ENCODE measurements at places on chromosomes 12 and 14.

DNA sequence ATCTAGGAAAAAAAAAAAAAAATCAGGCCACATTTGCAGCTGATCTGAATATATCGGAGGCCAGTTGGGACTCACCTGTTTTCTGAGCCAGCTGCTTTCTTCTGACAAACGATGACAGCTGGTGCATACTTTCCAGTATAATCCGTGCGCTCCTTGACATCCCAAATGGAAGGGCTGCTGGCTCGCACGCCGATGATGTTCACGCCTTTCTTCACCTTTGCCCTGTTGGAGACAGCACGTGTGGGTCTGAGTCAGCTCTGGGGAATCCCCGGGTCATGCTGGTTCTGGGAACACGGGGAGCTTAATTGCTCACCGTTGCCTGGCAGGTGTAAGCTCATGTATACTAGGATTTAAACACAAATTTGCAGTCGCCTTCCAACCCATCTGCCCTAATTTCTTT lies 372.8 kb downstream of the TMEM132D start:
- no peak for DNase-seq

DNA sequence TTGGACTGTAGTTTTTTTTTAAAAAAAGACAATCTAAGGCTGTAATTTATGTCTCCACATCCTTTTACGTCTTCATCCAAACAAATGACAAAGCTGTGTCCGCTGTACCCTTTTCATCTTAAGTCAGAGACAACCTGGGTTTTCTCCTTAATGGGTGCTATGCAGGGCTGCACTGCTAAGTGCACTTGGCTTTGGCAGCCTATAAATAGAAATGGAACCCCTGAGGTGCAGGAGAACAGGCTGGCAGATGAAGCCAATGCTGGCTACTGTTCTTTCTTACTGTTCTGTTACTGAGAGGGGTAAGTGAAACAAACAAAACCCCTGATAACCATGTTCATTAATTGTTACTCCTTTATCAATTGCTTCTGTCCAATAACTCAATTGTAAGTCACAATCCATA lies 47.1 kb upstream of the KICS2 start:
- no peak for DNase-seq

DNA sequence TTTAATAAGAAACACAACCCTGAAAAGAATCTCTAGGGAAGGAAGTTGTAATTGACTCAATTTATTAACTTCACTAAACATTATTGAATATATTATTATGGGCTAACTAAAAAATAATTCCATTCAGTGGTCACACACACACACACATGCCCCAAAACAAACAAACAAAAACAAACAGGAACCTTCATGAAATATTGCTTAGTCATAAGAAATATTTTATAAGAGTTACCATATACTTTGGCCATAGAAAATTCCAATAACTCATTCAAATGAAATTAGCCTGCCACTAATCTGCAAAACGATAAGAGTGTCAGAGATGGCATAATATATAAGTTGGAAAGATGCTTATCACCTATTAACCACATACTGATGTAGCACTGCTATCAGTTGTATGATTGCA lies 268.4 kb upstream of the AMIGO2 start:
- no peak for DNase-seq

DNA sequence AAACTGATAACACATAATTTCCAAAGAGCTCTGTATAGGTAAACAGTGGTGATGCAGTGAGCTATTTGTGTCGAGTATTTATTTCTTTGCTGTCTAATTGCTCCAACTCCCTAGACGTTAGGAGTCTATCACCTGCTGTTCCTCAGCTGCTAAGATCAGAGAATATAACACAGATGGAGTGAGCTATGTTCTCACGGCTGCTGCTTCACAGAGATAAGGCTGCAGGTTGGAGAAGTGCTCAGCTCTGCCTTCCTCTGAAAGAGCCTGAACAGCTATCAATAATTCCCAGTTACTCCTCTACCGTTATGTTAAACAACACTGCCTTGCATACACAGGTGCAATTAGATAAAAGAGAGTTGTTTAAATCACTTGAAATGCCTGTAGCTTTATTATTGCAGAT lies 103.2 kb upstream of the MDGA2 start:
- DNase-seq, result peak; percentile 49

GRCh38 chr12:26987634-26988424 lies 26.4 kb downstream of the TM7SF3 start:
- DNase-seq, result no peak

- no peak for DNase-seq
Measured at GRCh38 chr14:26626256-26626655, 28.4 kb upstream of the NOVA1 start.

GRCh38 chr14:33254342-33254741 lies 315.7 kb downstream of the NPAS3 start:
- DNase-seq, result no peak

- peak; percentile 47 for DNase-seq
Measured at GRCh38 chr14:95774265-95775160, 60.6 kb upstream of the TCL1A start.

GRCh38 chr12:46454981-46455380 lies 82.4 kb upstream of the SLC38A2 start:
- DNase-seq, result no peak

DNA sequence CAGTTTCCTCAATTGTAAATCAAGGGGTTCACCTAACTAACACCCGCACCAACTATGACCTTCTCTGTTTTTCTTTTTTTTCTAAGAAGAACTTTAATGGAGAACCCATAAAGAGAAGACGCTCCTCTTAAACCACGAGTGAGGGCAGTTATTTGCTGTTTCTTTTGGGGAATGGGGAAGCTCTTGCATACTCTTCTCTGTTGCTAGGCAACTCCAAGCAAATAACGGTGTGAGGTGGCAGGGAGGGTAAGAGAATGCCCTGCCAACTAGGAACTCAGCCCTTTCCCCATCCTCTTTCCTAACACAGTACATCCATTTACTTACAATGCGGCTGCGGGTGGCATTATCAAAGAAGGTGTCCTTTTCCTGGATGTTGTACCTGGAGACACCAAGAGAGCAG lies 114.9 kb downstream of the ANO2 start:
- DNase-seq, result no peak

- DNase-seq, result peak; percentile 28
Measured at GRCh38 chr14:54572316-54572715, 5.4 kb downstream of the SAMD4A start.

GRCh38 chr14:59816941-59817340 lies 53.6 kb downstream of the RTN1 start:
- DNase-seq, result no peak

DNA sequence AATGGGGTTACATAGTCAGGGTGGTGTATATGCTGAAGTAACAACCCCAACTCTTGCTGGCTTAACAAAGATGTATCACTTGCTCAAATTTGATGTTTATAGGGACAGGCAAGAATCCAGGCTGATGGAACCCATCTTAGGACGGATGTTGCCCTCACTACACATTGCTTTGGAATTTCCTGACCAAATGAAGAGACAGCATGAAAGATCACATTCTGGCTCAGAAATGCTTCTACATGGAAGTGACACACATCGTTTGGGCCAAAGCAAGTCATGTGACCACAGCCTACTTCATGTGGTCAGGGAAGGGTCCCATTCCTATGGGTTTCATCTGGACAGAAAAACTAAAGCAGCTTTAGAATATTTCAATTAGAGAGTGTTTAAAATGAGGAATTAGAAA lies 345.8 kb downstream of the TMEM132D start:
- no peak for DNase-seq

GRCh38 chr14:95255013-95255412 lies 64.7 kb downstream of the CLMN start:
- DNase-seq, result no peak

DNA sequence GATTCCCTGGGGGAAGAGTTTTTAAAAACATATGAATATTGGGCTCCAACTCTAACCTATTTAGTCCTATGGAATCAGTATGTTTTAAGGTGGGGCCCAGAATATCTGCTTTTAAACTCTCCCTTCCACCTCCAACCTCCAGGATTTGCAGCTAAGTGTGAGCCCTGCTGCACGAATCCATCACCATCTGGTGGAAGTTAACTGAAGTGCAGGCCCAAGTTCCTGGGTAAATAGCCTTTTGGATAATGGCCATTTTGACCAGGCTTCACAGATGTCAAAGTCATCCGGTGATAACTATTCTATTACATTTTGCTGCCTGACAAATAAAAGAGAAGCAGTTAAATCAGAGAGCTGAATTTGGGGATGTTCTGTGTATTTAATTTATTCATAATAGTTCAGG lies 58.1 kb upstream of the RMST start:
- no peak for DNase-seq

DNA sequence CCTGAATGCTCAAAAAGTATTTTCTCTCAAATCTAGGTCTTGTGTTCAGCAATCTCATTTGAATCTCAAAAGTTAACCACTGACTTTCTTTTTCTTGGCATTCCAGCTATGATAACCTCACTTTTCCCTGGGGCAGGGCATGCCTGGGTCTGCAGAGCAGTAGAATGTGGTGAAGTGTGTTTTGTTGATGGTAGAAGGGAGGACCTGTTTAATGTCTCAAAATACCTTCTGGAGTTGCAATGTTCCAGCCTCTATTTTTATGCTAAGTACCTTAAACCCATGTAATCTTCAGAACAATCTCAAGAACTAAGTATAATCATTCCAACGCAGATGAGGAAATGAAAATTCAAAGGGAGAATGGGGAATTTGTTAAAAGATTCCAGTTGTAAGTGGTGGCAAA lies 82.1 kb upstream of the FUT8 start:
- DNase-seq, result no peak

GRCh38 chr12:12398026-12398859 lies 41.4 kb downstream of the BORCS5 start:
- peak; percentile 57 for DNase-seq

- DNase-seq, result peak; percentile 42
Measured at GRCh38 chr12:30862486-30862885, 64.1 kb upstream of the TSPAN11 start.

DNA sequence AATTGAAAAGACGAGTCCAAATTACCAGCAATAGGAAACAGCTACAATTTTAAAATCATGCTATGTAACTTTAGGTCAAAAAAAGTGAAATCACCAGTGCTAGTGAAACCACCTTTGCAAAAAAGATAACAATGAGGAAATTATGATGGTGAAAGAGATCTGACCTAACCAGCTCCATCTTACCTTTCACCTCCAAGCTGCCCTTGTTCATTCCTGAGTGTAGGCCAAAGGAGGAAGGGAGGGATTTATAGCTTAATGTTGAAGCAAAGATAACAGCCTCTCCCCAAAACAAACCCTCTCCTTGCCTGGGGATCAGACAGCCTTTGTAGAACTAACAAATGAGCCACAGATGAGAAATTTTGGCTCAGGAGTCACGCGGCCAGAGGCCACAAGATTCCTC lies 83.2 kb upstream of the EIF5 start:
- no peak for DNase-seq

GRCh38 chr12:83210933-83211332 lies 524.2 kb downstream of the TMTC2 start:
- no peak for DNase-seq

DNA sequence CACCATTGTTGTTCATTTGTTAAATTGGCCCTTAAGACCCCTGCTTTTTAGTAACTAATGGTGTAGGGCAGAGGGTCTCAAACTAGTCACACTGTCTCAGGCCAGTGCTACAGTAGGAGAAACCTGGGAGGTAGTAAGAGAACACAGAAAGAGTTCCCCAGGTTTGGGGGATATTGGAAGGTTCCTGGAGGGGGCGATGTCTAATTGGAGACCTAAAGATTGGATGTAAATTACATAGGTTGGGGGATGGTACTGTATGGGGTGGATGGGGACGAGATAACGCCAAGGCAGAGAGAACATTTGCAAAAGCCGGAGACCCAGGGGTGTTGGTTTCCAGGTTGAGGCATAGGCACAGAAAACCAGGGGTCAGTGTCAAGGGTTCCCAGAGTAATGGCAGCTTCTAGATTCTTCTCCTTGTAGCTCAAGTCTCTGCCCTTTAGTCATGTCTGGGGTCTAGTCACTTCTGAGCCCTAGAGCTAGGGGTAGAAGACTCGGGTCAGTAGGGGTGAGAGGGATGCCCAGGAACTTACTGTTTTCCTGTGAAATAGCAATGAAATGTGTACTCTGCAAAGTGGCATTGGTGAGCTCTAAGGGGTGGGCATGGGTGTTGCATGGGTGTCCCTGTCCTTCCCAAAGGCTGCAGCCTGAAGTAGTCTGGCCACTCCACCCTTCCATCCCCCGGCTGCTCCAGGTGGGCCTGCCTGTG lies 21.8 kb downstream of the PLEKHG3 start:
- no peak for DNase-seq

DNA sequence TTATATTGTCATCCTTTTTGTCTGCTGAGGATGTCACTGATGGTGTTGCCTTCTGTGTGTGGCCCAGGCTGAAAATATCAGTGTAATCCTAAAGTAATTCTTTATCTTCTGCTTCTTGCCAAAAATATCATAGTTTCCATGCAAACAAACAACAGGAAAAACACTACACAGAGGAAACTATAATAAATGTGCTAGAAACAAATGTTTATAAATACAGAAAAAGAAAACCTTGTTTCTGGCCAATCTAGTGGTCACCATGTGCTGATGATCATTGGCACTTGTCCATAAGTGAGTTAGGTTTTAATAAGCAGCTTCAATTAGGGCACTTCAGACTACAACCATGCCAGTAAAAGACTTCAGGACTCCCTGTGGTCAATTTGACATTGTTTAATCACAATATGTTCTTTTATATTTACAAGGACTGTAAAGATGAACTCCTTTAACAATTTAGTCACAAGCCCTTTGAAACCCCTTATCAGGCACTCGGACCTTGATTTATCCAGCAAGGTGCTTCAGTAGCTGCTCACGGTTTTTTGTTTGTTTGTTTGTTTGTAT lies 124.8 kb downstream of the TMTC3 start:
- DNase-seq, result peak; percentile 3

- no peak for DNase-seq
Measured at GRCh38 chr14:52025310-52025709, 36.0 kb downstream of the RTRAF start.

DNA sequence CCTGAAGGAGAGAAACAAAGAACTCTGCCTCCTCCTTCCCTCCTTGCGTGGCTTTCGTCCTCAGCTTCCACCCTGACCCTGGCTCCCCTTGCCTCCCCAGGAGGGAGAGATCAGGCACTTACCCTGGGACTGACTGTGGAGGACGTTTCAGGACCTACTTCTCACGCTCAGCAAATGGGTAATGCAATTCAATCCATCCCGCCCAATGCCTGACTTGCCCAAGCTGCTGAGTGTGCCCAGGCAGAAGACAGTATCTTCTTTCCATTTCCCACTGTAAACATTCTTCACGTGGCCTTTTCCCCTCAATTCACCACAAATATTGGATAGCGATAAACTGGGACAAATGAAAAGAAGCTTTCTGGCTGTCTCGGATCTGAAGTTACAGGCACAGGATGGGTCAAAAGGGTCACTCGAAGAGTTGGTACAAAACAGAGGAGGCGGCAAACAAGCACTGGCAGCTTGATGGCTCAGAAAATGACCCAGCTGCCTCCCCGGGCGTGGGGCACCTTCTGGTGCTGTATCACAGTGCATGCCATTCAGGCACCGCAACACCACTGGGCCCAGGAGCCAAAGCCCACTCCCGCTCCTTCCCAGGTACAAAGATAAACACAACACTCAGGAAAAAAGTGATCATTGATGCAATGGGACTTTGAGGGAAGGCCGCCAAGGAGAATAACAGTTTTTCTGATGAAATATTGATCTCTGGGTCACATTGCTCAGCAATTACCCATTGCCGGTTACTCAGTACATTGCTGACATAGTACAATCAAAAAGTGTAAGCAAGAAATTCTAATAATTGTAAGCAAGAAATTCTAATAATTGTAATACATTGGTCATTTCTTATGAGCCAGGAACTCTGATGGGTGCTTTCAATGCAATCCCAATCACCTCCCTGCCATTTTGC lies 65.8 kb downstream of the TRIM9 start:
- no peak for DNase-seq

All from NCI-H1930 (cell line).